ENCODE measurements at places on chromosomes 5 and 9.

- peak; percentile 29 for DNase-seq
Observed at GRCh38 chr9:134407121-134407779, 81.0 kb downstream of the RXRA start.

DNA sequence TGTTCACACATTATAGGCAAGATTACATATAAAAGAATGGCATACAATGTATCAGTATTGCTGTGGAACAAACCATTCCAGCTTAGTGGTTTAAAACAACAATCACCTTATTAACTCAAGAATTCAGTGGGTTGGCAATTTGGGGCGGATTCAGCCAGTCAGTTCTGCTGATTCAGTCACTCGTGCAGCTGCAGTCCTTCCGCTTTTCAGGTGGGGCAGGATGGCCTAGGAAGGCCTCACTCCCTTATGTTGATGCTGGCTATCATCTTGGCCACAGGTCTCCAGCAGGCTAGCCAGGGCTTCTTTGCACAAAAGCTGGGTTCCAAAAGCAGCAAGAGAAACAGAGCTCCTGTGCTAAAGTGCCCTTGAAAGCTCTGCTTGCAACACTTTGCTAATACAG, 150.6 kb downstream of the MCTP1 start:
- no peak for DNase-seq

- DNase-seq = no peak
Observed at GRCh38 chr5:160976181-160976580, 124.2 kb upstream of the ATP10B start.

- no peak for DNase-seq
Observed at GRCh38 chr5:174559566-174560090, 164.8 kb upstream of the MSX2 start.

DNA sequence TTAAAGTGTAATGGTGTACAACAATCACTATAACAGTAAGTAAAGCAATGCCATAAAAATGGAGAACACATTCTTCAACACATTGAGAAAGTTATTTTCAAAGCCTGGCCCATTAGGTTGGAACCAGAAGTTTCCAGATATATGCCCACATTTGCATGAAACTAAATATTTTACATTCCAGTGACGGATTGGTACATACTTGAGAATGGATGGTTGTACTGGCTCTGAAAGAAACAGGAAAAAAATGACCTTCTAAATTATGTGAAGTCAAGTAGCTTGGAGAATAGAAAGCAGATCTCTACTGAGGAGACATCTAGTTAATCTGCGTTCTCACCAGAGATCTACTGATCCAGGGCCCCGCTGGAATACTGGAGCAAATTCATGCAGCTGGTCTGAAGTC, 1037.0 kb downstream of the NR2F1-AS1 start:
- DNase-seq = no peak

DNA sequence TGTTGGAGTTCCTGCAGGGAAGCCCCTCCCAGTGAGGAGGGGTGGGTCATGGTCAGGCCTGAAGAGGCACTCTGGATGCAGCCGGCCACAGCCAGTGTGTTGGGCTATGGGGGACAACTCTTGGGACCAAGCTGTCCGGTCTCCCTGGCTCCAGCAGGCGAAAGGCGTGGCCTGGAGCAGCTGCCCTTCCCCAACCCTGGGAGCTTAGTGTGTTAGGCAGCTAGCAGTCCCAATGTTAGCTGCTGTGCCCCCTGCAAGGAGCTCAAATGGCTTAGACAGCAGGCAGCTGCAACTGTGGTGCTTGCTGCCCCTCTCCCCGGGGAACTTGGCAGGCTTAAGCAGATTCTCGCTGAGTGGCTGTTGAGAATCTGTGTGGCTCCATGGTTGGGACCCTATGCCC, 67.5 kb upstream of the ACTBL2 start:
- no peak for DNase-seq

- peak; percentile 7 for DNase-seq
Observed at GRCh38 chr5:102048940-102049339, 247.1 kb downstream of the SLCO4C1 start.

GRCh38 chr9:69444791-69445190, 119.8 kb downstream of the ENTREP1 start:
- no peak for DNase-seq

DNA sequence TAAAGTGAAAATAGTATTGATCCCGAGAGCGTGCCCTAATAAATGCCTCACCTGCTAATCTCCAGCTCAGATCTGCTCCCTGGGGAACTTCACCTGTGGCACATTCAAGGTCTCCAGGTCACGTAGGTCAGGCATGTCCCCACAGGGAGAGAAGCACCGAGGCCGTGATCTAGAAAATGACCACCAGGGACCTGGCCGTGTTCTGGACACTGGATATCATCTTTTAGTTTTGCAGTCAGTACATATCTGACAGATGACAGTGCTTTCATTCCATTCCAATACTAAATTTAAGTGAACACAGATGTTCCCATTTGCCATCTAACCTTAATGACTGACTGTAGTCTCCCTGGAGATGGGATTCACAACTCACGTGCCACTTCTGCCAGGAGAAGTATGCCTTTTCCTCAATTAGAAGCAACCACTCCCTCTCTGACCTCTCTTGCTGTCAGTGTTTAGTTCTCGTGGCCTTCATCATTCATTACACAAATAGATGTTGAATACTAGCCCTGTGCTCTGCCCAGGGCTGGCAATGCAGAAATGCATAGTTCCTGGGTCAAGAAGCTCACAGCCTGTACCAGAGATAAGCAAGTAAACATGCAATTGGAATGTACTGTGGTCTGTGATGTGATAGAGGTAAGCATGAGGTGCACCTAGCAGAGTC, 276.5 kb downstream of the NTRK2 start:
- no peak for DNase-seq

DNA sequence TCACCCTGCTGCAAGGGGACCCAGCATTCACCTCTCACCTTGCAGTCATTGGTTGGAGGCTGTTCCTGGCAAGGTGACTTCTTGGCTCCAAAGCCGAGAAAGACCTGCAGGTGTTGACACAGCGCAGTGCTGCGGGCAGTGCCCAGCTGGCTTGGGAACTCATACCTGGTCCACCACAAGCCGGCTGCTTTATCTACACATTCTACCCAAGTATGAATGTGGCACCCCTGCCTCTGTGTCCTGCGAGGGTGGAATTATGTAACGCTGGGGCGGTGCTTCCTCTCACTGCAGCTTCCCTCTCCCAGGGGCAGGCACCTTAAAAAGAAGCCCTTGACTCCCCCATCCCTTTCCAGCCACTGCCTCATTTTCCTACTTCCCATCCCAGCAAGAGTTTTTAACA, 2.5 kb upstream of the ZMYND19 start:
- no peak for DNase-seq

GRCh38 chr9:114824110-114824509, 18.3 kb upstream of the TNFSF15 start:
- DNase-seq = no peak

DNA sequence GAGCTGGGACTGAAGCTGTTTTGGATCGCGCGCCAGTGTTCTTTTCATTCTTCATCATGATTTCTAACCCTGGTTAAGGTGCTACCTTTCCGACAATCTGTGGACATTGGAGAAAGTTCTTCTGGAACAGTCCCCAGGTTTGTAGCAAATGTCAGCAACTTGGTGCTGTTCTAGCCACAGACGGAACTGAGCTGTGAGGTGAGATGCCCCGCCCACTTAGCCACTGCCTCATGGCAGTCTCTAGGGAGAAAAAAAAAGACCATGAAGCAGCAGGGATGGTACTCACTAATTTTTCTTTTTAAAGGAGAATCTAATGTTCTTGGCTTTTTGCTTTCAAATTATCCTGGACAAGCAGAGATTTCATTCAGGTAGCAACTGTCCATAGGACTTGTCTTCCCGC, 72.1 kb upstream of the STK32A start:
- DNase-seq = no peak

DNA sequence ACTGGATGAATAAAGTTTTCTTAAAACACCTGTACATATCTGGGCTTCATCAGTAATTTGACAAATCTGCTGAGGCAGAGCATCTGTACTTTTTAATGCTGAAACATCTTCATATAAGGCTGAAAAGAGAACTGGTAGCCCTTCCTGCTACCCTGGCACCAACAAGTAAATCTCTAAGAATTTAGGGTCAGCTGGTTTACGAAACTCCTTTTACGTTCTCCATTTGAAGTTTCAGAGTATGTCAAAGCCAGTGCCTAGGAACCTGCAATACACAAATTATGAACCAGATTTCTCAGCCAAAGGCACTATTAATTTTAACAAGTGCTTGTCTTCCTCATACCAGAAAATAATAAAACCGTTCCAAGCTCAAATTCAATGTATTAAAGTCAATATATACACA, 3.8 kb downstream of the ZFAND5 start:
- no peak for DNase-seq

DNA sequence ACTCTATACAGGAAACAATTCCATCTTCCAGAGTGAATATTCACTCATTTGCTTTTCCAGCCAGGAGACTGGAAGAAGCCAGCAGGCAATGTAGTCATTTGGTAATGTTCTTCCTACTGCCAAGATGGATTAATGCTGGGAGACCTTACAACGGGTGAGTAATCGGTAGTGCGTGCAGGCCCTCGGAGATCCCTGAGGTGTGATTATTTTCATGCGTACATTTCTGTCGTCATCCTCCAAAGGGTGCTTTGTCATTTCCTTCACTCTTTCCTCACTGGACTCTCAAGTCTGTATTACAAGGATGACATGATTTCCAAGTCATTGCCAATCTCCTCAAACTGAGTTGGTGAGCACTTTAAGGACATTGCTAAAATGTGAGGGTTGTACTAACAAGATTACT, 263.5 kb downstream of the CWC27 start:
- DNase-seq = no peak

DNA sequence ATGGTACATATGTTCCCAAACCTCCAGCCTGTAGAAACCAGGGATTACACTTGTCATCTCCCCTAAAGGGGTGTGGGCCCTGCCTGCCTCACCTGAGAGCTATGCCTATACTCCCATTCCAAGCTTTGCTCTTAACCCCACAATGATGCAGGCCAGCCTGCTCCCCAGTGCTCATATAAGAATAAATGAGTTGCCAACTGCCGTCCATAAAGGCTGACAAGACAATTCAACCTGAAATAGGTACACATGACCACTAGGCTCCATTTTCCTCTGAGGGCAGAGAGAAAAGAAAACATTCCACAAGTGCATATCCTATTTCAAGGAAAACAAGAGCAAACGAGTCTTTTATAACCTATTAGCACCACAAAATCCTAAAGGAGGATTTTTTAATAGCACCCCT, 28.4 kb downstream of the SKP1 start:
- no peak for DNase-seq

- DNase-seq = no peak
Observed at GRCh38 chr5:7795306-7795705, 55.6 kb downstream of the CFAP90 start.

GRCh38 chr9:127539259-127539981, 72.7 kb upstream of the STXBP1 start:
- no peak for DNase-seq

DNA sequence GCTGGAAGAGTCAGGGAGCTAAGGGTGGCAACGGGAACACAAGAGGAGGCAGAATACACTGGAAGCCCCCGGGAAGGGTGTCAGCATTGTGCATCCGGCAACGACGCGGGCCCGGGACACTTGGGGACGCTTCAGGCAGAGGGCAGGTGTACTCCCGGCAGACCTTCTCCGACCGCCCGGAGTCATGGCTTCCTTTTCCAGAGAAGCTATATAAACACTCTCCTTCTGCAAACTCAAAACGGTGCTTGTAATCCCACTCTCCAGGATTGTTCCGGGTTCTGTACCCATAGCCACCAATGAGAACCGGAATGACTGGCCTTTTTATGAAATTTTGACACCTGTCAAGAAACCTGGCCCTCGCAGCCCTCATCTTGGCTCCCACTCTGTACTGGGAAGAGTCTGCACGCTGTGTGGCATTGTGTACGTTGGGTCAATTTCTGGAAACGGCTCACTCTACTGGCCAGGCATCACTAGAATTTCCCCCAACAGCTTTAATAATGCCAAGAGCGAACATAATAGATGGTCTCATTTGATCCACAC, 462 bp upstream of the MCC start:
- DNase-seq = no peak

DNA sequence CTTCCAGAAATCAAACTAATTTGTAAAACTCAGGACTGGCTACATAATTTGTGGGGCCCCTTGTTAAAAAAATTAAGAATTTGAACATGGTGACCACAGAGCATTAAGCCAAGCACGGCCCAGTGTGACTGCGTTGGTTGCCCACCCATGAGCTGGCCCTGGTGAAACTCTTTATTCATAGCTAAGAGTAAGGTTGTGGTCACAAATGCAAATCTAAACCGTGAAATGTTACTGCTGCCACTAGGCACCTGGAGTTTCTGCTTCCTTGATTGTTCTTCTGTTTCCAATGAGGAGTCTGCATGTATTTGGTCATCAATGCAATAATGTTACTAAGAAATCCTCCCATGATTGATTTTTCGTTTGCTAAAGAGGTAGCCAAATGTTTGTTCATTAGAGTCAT, 4.2 kb downstream of the GCNT1 start:
- DNase-seq = no peak

GRCh38 chr9:94101162-94101853, 17.0 kb downstream of the PTPDC1 start:
- DNase-seq = no peak

DNA sequence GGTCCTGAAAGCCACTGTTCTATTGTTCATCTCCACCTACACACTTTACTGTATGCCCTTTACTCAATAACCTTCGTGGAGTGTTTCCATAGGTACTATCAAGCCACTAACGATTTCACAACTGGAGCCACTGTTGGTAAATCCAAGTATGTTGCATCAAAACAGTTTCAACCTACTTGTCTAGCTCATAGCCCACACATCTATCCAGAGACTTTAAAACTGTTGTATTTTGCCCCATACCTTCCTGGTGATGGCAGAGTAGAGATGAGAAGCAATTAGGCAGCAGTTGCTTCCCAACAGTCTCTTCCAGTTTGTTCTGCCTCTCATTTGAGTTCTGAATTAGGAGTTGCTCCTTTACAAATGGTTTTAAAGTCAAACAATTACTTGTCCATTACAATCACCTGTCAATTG, 607 bp downstream of the FAXDC2 start:
- DNase-seq = no peak

DNA sequence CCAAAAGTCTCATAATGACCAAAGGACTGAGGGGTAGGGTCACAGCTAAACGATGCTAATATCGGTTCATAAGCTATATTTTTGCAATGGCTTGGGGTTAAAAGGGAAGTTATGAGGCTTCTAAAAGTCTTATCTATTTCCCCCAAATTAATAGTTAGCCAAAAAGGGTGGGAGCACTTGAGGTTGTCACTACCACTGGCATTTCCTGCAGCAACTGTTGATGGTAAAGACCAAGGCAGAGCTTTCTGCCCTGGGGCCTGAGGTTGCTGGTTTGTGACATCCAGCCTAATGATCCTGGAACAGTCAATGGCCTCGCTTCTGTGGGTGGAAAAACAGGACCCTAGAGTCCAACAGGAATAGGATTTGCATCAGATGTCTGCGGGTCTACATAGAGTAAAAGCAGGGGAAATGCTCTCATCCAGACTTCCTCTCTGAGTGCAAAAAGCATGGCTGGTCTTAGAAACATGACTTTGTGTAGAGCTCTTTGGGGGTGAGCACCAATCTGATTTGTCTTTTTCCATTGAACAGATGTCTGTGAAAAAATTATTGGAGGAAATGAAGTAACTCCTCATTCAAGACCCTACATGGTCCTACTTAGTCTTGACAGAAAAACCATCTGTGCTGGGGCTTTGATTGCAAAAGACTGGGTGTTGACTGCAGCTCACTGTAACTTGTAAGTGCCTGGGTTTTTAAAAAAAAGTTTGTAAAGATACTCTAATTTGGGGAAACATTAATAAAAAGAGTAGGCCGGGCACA, 2.7 kb downstream of the GZMA start:
- DNase-seq = no peak

GRCh38 chr9:130149654-130150286, 22.4 kb upstream of the NCS1 start:
- no peak for DNase-seq

Measured in NCI-H1694 (cell line).